Suppressor macrophage (primary cell): ENCODE measurements at places on chromosomes 1 and 21.

DNA sequence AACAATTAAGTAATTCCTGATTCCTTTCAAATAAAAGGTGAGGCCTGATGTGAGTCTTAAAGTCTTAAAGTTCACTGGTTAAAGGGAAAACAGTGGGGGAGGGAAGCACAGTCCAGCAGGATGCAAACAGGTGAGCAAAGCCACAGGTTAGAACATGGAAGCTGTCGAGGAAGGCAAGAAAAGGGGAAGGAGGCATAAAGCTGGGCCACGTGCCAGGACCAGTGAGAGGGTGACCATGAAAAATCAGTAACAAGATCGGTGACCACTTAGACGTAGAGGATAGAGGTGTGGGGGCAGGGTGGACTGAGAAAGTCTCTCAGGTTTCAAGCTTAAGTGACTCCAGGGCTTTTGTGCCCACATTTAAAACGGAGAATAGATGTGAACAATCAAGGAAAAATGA lies 231.3 kb downstream of the SETD4 start:
- DNase-seq = peak; percentile 18

DNA sequence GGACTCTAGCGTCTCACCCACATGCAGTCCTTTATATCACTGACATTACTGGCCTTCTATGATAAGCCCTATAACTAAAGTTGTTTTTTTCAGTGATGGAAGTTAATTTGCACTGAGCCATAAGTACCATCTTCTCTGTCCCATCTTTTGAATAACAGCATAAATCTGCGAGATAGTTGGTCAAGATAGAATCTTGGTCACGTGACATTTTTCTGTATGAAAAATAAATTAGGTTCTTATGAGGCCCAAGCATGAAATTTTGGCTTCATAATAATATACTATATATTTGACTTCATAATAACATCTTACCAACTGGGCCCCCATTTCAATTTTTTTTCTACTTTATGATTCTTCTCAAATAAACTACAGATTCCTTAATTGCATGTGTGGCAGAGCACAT lies 285.5 kb downstream of the KCNH1 start:
- no peak for DNase-seq

GRCh38 chr1:183648042-183648441 lies 5.1 kb downstream of the APOBEC4 start:
- DNase-seq = no peak

DNA sequence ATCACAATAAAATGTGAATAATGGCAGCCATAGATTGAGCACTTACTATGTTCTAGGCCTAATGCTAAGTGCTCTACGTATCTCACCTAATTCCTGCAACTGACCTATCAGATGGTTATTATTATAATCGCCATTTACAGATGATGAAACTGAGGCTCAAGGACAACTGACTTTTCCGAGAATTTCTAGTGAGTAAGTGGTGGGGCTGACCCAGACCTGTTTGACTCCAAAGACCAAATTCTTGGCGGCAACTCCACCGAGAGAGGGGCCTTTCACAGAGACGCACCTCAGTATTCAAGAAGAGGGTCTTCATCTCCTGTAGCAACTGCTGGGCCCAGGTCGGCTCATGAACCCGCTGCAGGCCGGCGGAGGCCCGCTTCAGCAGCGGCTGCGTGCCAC lies 573 bp downstream of the TMEM234 start:
- DNase-seq = no peak

- no peak for DNase-seq
Measured at GRCh38 chr1:113373644-113374043, 16.7 kb upstream of the MAGI3 start.

GRCh38 chr1:53826367-53826766 lies 11.7 kb downstream of the NDC1 start:
- DNase-seq = no peak

GRCh38 chr1:156386949-156387869 lies 18.2 kb downstream of the RHBG start:
- no peak for DNase-seq

- no peak for DNase-seq
Measured at GRCh38 chr1:184461321-184461720, 74.5 kb downstream of the C1orf21 start.
